Stimulated activated CD8-positive, alpha-beta memory T cell treated with anti-CD3 and anti-CD28 coated beads, Interleukin-4, amount 100 ng/mL, for 48 hours (primary cell): ENCODE measurements at places on chromosomes 4 and X.
A peak's percentile ranks its signal among the peaks of the same experiment; 100 is the strongest.

GRCh38 chr4:17020451-17020850 lies 122.0 kb upstream of the LDB2 start:
- no peak for DNase-seq

GRCh38 chr4:2062808-2063524 lies 3.8 kb downstream of the NAT8L start:
- no peak for DNase-seq

- no peak for DNase-seq
These were observed 2.9 kb downstream of the ARHGAP4 start for GRCh38 chrX:153922932-153923857.

GRCh38 chr4:997375-998071 lies 4.3 kb upstream of the SLC26A1 start:
- no peak for DNase-seq

GRCh38 chr4:33961761-33962160 lies 2282.6 kb downstream of the ARAP2 start:
- no peak for DNase-seq

DNA sequence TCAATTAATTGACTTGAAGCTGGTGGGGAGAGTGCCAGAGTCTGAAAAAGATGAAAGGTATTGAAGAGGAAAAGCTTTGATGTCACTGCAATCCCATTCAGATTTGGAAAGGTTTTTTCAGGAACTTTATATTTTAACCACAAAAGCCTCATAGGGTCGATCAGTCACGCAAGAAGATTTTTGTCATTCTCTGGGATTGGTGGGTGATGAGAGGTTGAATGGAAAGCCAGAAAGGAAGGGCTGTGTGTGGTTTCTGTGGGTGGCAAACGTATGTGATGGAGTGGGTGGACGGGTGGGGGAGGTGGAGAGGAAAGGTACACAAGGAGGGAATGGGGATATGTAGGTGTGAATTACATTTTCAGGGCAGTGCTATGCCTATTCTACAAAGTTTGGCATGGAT lies 173.8 kb upstream of the SCML1 start:
- DNase-seq = peak; percentile 24
